Kidney tubule cell (primary cell): ENCODE measurements at places on chromosomes 6 and 20.

DNA sequence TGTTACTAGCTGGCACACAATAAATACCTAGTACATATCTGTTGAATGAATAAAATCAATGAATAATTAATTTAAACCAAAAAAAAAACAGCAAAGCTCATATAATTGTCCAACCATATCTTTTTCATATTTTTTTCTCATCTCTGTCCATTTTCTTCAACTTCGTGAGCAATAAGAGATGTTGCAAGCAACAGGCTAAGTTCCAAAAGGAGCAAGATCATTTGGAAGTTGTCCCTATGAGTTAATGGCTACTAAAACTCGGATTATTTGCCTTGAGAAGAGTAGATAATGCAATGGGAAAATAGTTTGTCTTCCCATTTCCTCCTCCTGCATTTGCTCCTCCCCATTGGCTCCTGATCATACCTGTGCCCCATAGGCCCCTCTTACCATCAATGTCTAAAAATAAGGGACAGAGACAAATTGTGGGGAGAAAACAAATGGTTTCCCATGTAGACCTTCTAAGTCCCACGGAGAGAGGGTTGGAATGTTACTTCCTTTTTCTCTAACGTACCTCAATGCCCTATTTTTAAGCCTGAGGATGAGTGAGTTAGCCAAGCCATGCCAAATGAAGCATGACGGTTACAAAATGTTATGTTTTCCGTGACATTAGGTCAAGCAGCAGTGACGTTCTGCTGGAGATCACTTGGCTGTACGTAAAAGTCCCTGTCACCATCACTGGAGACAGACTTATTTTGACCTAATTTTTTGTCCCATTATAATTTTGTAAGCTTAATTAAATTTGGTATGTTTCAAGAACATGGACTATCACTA is 217.3 kb upstream of the PREP start:
- DNase-seq = peak; percentile 62

- DNase-seq = peak; percentile 49
Observed at GRCh38 chr20:49534255-49534712, 33.7 kb downstream of the PTGIS start.

DNA sequence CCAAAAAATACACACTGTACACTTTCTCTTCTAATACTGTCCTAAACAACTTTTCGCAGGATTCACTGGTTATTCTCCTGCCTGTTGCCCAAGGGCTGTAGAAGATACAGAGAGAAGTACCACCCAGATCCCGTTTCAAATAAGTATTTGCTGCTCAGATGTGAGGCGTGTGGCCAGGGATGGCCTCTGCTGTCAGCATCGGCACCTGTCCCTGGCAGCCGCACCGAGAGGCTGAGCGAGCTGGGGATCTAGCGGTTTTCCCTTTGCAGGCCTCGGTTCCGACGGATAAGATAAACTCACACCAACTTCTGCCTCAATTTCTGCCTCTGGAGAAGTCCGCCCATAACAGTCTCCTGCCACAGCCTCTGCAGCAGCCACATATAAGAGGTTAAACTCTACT is 685.2 kb upstream of the AGPAT4 start:
- no peak for DNase-seq

- DNase-seq = no peak
Observed at GRCh38 chr6:149492798-149493343, 8.1 kb upstream of the ZC3H12D start.

DNA sequence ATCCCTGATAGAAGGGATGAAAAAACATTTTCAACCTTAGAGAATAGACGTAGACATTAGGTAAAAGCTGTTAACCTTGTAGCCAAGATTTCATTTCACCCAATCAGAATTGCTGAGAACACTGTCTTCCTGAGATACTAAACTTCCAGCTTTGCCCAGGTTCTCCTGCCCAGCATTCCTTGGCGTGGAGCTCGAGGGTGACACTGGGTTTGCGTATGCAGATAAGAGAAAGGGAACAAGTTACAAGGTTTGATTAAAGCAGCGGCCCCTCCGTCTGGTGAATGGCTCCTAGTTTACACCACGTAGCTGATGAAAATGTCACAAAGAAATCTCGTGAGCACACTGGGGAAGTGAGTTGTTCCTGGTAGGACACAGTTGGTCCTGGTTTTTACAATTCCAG is 247.8 kb downstream of the FARS2 start:
- DNase-seq = no peak

- no peak for DNase-seq
Observed at GRCh38 chr20:30610751-30611150, 646.7 kb upstream of the DEFB115 start.

- peak; percentile 62 for DNase-seq
Observed at GRCh38 chr6:133502441-133503335, 261.5 kb downstream of the EYA4 start.

- no peak for DNase-seq
Observed at GRCh38 chr6:111173946-111174345, 86.6 kb downstream of the SLC16A10 start.

GRCh38 chr6:130937942-130938604 is 110.9 kb downstream of the SMLR1 start:
- DNase-seq = peak; percentile 74

DNA sequence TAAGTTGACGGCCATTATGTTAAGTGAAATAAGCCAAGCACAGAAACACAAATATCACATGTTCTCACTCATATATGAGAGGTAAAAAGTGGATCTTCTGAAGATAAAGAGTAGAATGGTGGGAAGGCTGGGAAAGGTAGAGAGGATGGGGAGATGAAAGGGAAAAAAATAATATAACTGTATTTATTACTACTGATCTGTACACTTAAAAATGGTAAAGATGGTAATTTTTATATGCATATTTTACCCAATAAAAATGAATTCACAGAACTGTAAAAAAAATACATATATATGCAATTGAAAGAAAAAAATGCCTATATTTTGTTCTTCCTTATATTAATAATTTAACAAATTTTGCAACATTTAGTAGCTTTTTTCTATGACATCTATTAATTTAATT is 694.4 kb upstream of the MARCKS start:
- no peak for DNase-seq

GRCh38 chr6:113077794-113078193 is 730.7 kb downstream of the RFPL4B start:
- no peak for DNase-seq

- DNase-seq = peak; percentile 50
Observed at GRCh38 chr6:82013561-82014530, 233.7 kb downstream of the IBTK start.

DNA sequence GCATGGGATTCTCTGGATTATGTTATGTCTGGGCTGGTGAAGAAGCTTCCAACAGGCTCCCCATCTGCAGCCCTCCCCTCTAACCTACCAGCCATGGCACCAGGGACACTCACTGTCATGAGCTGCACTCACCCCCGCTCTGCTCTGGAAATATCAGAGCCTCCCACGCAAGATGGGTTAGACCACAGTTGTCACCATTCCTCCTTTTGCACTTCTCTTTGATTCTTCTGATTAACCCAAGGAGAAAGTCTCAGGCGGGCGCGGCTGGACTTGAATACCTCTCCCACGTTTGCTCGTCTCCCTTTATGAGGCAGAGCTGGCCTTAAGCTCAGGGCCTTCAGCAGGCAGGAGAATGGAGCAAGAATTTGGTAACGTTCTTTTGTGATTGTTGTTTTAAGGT is 128.1 kb downstream of the CEBPB start:
- no peak for DNase-seq
